ENCODE measurements at places on chromosomes 3 and 15.

- peaks cover 58% of the 10 kb centered on the region for H3K4me1 ChIP-seq
- H3K27ac ChIP-seq = peak overlapping the region; percentile 58
- peaks cover 60% of the 10 kb centered on the region for H3K36me3 ChIP-seq
Observed at GRCh38 chr15:89578146-89578545, 2.9 kb downstream of the TICRR start.

GRCh38 chr15:42549032-42549491, 424 bp downstream of the HAUS2 start:
- no peak for DNase-seq
- H3K27me3 ChIP-seq = no peaks in the 10 kb centered on the region
- H3K36me3 ChIP-seq = peaks cover 21% of the 10 kb centered on the region
- peaks cover 49% of the 10 kb centered on the region for H3K4me1 ChIP-seq
- H3K4me3 ChIP-seq = peak overlapping the region; percentile 88
- H3K27ac ChIP-seq = peak overlapping the region; percentile 97

DNA sequence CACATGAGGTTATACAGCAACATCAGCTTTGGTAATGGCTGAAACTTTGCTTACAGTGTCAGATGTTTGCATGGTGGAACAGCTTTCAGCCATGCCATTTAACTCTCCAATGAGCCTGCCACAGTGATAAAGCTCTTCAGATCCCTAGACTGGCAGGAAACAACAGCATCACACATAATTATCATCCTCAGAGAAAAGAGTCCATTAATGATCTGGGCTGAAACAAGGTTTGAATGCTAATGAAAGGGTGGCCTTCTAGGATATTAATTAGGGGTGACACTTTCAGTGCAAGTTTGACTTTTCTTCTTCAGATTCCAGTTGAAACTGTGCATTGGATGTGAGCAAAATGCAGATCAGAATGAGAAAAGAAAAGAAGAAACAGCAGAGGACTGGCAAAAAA, 166.6 kb downstream of the IGSF11 start:
- H3K27me3 ChIP-seq = no peaks in the 10 kb centered on the region
- H3K36me3 ChIP-seq = no peaks in the 10 kb centered on the region
- H3K4me1 ChIP-seq = no peaks in the 10 kb centered on the region
- no peak overlapping the region for H3K27ac ChIP-seq

DNA sequence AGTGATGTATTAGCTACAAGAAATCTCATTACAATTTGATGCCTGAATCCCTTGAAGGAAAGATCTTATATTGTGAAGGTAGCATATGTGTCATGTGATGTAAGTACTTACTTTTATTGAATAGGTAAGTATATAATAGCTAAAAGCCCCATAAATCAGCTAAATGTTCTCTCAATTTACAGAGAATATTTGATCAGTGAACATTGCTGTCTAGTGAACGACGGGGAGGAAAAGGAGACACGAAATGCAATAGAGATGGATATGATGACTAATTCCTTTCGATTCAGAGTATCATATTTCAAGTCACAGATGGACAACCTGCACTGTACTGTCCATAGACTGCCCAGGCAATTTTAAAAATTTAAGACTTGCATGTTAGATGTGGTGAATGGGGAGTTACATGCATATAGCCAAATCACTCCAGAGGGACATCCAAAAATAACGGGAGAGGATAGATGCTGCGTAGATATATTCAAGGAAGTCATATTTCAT, 462.1 kb upstream of the CDIN1 start:
- no peaks in the 10 kb centered on the region for H3K36me3 ChIP-seq
- no peak overlapping the region for H3K27ac ChIP-seq
- no peaks in the 10 kb centered on the region for H3K4me1 ChIP-seq
- no peak overlapping the region for H3K4me3 ChIP-seq
- H3K27me3 ChIP-seq = no peaks in the 10 kb centered on the region

GRCh38 chr3:119400466-119400865, 62.9 kb downstream of the TMEM39A start:
- H3K4me1 ChIP-seq = no peaks in the 10 kb centered on the region
- H3K27ac ChIP-seq = no peak overlapping the region
- no peak overlapping the region for H3K4me3 ChIP-seq

GRCh38 chr3:154184582-154184981, 63.4 kb downstream of the ARHGEF26 start:
- no peak overlapping the region for H3K27ac ChIP-seq
- no peaks in the 10 kb centered on the region for H3K36me3 ChIP-seq
- H3K27me3 ChIP-seq = no peaks in the 10 kb centered on the region
- no peak overlapping the region for H3K4me3 ChIP-seq
- DNase-seq = no peak

- H3K4me3 ChIP-seq = no peak overlapping the region
- no peak overlapping the region for H3K27ac ChIP-seq
- no peak for DNase-seq
- H3K27me3 ChIP-seq = no peaks in the 10 kb centered on the region
- H3K4me1 ChIP-seq = no peaks in the 10 kb centered on the region
- H3K36me3 ChIP-seq = no peaks in the 10 kb centered on the region
Observed at GRCh38 chr3:1774597-1774996, 324.1 kb upstream of the CNTN4 start.

DNA sequence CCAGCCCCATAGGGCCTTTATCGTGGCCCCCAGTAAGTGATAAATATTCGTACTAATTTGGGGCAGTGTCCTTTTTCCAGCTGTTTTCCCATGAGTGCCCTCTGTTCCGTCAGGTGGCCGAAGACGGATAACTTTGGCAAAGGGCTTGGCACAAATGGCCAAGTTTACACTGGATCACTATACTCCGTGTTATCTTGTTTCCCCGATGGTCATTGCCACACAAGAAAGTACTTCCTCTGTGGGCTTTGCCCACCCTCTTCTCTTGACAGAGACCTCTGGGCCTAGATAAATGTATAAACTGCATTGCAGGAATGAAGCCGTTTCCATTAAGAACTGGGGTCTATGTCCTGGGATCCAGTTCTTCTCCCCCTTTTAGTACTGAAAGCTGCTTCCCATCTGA, 39.1 kb downstream of the SMAD3 start:
- H3K36me3 ChIP-seq = no peaks in the 10 kb centered on the region
- H3K27me3 ChIP-seq = peaks cover 23% of the 10 kb centered on the region
- H3K27ac ChIP-seq = no peak overlapping the region

DNA sequence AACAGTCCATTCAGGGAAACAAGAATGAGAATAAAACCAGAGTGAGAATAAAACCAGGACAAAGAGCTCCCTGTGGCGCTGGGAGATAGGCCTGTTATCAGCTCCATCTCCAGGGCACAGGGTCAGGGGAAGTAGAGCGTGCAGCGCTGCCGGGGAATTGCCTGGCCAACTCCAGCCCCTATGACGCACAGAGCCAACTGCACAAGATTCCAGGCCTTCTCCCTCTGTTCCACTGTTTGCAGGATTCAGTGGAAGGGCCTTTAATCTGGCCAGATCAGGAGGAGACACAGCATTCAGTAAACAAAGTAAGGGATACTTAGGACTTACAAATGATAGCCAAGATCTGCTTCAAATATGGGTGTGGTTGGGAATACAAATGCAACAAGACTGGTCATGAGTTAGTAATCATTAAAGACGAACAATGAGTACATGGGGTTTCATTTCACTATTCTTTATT, 49.4 kb downstream of the ITGB5 start:
- H3K4me3 ChIP-seq = no peak overlapping the region
- H3K36me3 ChIP-seq = no peaks in the 10 kb centered on the region
- peaks cover 30% of the 10 kb centered on the region for H3K4me1 ChIP-seq
- no peak overlapping the region for H3K27ac ChIP-seq
- H3K27me3 ChIP-seq = no peaks in the 10 kb centered on the region

- H3K4me1 ChIP-seq = no peaks in the 10 kb centered on the region
Observed at GRCh38 chr3:52350416-52350815, 34.3 kb downstream of the DNAH1 start.

DNA sequence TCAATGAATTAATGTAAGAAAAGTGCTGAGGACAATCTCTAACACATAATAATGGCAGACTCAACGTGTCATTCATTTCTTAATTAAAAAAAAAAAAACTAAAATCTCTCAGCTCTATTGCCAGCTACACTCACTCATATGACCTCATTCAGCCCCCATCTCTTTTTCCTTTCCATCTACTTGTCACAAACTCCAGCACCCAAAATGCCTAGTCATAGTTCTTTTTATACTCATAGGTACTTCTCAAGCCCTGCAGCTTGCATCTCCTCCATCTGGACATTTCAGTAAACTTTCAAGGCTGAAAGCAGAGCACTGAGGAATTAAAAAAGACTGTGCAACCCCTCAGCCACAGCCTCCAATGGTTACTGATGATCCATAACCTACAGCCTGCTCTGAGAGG, 109.8 kb downstream of the PLCH1 start:
- no peaks in the 10 kb centered on the region for H3K27me3 ChIP-seq
- H3K36me3 ChIP-seq = no peaks in the 10 kb centered on the region
- no peak overlapping the region for H3K4me3 ChIP-seq
- no peak overlapping the region for H3K27ac ChIP-seq

GRCh38 chr3:105040026-105040622, 326.6 kb upstream of the ALCAM start:
- H3K4me1 ChIP-seq = no peaks in the 10 kb centered on the region
- H3K27me3 ChIP-seq = no peaks in the 10 kb centered on the region
- no peaks in the 10 kb centered on the region for H3K36me3 ChIP-seq
- no peak overlapping the region for H3K4me3 ChIP-seq
- H3K27ac ChIP-seq = no peak overlapping the region

GRCh38 chr15:40823572-40824343, 4.8 kb downstream of the PPP1R14D start:
- no peaks in the 10 kb centered on the region for H3K4me1 ChIP-seq
- H3K27ac ChIP-seq = no peak overlapping the region
- H3K36me3 ChIP-seq = no peaks in the 10 kb centered on the region
- no peak overlapping the region for H3K4me3 ChIP-seq
- no peaks in the 10 kb centered on the region for H3K27me3 ChIP-seq

GRCh38 chr3:177824190-177824786, 627.0 kb upstream of the TBL1XR1 start:
- no peak overlapping the region for H3K4me3 ChIP-seq
- no peak overlapping the region for H3K27ac ChIP-seq
- H3K4me1 ChIP-seq = no peaks in the 10 kb centered on the region

DNA sequence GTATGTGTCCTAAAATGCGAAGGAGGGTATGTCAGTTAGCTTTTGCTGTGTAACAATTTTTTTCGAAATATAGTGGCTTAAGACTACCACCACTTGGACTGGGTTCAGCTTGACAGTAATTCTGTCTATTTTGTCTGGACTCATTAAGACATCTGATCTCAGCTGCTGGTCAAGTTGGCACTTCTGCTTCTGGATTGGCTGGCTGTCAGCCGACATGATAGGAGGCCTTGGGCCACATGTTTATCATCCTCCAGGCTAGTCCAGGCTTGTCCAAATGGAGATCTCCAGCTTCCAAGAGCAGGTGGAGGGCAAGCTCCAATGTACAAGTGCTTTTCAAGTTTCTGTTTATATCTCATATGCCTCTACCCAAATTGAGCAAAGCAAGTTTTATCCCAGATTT, 95.9 kb downstream of the GALK2 start:
- peaks cover 9% of the 10 kb centered on the region for H3K36me3 ChIP-seq
- H3K27ac ChIP-seq = no peak overlapping the region
- no peak for DNase-seq
- H3K4me1 ChIP-seq = no peaks in the 10 kb centered on the region
- no peak overlapping the region for H3K4me3 ChIP-seq

DNA sequence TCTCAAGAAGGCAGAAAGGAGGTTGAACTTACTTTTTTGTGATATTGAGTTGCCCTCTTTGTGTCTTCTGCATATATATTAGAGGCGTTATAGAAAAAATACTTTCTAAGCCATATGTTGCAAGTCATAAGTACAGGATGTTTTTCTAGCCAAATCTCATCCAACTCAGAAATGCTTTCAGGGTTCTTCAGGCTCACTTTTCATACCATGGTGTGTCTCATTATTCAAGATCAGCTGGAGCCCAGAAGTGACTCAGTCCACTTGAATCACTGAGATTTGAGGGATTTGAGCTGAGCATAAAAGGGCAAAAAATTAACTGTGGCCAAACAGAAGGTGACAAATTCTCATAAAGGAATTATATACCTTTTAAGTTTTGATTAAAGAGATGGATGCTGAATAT, 157.3 kb downstream of the WNT5A start:
- no peak overlapping the region for H3K27ac ChIP-seq
- no peak overlapping the region for H3K4me3 ChIP-seq
- H3K4me1 ChIP-seq = no peaks in the 10 kb centered on the region
- H3K27me3 ChIP-seq = no peaks in the 10 kb centered on the region
- no peak for DNase-seq

GRCh38 chr3:12886736-12887135, 45.4 kb upstream of the RPL32 start:
- no peak overlapping the region for H3K27ac ChIP-seq
- no peaks in the 10 kb centered on the region for H3K36me3 ChIP-seq
- H3K4me1 ChIP-seq = peaks cover 9% of the 10 kb centered on the region
- H3K4me3 ChIP-seq = no peak overlapping the region
- no peak for DNase-seq

GRCh38 chr3:37291275-37291700, 116.9 kb upstream of the LRRFIP2 start:
- DNase-seq = no peak
- H3K27me3 ChIP-seq = no peaks in the 10 kb centered on the region
- H3K36me3 ChIP-seq = peaks cover 55% of the 10 kb centered on the region
- no peak overlapping the region for H3K27ac ChIP-seq
- H3K4me3 ChIP-seq = no peak overlapping the region
- no peaks in the 10 kb centered on the region for H3K4me1 ChIP-seq

GRCh38 chr15:59436774-59437141, 1.2 kb upstream of the FAM81A start:
- no peaks in the 10 kb centered on the region for H3K36me3 ChIP-seq
- no peak overlapping the region for H3K4me3 ChIP-seq
- H3K4me1 ChIP-seq = peaks cover 12% of the 10 kb centered on the region
- DNase-seq = no peak
- H3K27ac ChIP-seq = no peak overlapping the region

- H3K27ac ChIP-seq = no peak overlapping the region
- no peak overlapping the region for H3K4me3 ChIP-seq
- H3K27me3 ChIP-seq = no peaks in the 10 kb centered on the region
Observed at GRCh38 chr3:28279770-28280169, 38.4 kb downstream of the CMC1 start.

- no peaks in the 10 kb centered on the region for H3K36me3 ChIP-seq
- DNase-seq = no peak
- H3K27me3 ChIP-seq = no peaks in the 10 kb centered on the region
- no peak overlapping the region for H3K27ac ChIP-seq
Observed at GRCh38 chr15:48719668-48720067, 74.2 kb upstream of the FBN1 start.

All from DND-41 (cell line).